ENCODE measurements at places on chromosomes 2 and 18.

DNA sequence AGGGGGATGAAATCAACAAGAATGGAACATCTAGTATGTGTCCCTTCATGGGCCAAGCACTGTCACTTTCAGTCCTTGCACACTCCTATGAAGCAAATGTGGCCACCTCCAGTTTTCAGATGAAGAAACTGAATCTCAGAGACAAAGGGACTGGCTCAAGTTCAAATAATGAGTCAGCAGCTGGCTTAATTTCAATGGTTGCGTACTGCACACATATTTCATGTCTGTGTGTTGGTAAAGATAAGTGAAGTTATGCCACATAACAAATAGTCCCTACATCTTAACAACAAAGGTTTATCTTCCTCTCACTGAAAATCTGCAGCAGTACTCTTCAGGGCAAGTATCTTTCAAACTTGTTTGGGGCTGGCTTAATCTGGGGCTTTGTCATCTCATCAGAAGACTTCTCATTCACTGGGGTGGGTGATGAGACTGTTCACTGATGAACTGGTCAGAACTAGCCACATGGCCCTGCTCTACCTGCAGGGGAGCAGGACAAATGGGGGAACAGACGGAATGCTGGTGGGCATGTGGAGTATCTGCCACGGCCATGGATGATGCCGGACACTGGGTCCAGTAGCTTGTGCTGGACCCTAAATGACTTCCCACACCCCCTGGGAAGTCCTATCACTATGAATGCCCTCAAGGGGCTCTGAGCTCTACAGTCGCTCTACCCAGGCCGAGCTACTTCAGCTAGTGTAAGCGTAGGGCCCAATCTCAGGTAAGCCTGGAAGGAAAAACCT is 263.2 kb downstream of the CYP26B1 start:
- no peak for DNase-seq

DNA sequence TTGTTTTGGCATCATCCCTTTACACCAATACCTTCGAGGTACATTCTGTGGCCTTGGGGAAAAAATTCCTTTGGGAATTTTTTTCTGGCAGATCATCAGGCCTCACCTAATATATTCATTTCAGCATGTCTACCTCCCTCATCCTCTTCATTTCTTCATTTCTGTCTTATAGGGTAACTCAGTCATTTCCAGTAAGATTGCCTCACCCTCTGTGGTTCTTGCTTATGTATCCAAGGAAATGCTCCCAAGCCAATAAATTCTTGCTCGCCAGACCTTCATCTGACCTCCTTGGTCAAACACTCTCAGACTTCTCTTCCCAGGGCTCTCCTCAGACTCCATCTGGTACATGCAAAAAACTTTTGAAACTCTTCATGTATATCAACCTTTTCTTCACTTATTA is 265.6 kb downstream of the TMX3 start:
- DNase-seq, result no peak

DNA sequence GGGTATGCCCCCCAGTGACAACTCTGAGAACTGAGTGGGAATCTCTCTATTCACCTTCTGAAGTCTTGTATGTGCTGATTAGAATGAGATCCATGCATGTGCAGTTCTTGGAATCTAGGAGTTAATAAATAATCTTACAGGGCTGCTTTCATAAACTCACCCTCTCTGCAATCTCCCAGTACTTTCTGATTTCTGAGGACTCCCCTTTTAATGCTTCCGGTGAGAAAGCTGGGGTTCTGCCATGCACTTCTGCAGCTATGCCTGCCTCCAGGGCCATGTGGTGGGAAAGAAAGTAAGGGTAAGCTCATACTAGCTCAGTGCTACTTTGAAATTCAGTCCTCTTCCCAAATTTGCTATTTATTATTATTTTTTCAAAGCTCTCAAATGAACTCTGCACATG is 432.9 kb downstream of the MTX2 start:
- no peak for DNase-seq

GRCh38 chr2:207895274-207895860 is 125.7 kb upstream of the FZD5 start:
- no peak for DNase-seq

DNA sequence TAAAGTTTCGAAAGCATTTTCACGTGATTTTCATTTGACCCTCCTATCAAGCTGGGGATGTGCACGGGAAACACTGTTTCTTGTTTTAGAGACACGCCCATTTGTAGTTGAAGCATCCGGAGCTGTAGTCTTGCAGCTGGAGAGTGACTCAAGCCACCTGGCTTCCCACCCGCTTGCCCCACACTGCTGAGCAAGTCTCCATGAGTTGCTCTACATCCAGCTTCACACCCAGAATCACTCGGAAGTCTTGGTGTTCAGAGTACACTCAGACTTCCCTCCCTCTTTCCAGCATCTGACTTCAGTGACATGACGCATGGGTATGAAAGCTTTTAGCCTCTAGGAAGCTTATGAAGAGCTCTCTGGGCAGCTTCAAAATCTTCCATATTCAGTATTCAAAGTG is 262.4 kb downstream of the NBAS start:
- no peak for DNase-seq

DNA sequence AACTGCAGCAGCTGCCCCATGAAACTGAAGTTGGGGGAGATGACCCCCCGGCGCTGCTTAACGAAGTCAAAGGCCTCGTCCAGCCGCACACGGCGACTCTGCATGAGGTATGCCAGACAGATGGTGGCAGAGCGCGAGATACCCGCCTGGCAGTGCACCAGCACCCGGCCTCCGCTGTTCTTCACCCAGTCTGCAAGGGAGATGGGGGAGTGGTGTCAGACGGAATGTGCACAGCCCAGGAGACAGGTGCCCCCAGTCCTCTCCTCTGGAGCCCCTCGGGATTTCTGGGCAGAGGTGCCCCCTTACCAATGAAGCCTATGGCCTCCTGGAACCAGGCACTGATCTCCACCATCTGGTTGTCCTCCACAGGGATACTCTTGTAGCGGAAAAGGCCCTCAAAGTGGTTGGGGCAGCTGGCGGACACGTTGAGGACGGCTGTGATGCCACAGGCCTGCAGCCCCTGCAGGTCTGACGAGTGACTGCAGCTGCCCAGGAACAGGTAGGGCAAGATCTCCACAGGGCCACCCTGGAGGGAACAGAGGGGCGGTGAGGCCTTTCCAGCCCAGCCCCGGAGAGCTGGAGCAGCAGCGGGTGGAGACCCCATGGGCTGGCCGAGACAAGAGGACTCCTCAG is 1.3 kb downstream of the DUSP2 start:
- DNase-seq, result no peak

DNA sequence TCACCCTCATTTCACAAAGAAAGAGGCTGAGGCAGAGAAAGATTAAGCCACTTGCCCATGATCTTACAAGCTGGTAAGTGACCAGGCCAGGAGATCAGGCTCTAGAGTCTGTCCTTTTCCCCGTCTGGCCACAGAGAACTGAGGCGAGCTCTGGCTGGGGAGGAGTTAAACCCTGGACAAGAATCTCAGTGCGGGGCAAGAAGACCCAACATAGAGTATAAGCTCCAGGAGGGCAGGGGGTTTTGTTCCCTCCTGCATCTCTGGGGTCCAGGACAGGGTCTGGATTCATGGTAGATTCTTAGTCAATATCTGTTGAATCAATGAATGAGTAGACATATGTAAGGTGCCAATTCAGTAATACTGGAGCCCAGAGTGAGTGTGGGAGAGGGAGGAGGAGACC is 12.9 kb upstream of the INPP5D start:
- no peak for DNase-seq

DNA sequence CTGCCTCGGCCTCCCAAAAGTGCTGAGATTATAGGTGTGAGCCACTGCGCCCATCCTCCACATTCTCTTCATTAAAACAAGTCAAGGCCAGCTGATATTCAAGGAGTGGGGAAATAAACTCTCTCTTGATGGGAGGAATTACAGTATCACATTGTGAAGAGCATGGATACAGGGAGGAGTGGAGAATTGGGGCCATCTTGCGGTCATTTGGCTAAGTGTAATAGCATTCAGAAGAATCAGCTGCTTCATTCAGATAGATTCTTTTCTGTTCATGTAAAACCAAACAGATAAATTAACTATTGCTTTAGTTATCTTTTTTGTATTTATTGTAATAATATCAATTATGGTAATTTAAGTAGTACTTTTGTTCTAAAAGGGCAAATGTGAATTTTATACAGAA is 156.3 kb downstream of the UBR3 start:
- DNase-seq, result no peak

DNA sequence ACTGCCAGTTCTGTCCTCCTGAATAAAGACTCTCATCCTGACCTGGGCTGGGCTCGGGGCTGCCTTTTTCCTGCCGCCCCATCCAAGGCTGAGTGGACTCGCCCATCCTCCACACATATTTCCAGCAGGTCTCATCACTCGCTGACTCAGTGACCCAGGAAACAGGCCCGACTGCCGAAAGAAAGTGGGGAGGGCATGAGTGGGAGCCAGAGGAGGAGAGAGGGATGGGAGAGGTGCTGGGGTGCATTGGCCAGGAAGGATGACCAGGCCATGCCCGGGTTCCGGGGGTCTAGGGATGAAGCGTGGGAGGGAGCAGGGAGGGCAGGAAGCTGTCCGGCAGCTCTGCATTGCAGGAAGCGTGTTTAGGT is 66.7 kb downstream of the TWIST2 start:
- DNase-seq, result no peak

DNA sequence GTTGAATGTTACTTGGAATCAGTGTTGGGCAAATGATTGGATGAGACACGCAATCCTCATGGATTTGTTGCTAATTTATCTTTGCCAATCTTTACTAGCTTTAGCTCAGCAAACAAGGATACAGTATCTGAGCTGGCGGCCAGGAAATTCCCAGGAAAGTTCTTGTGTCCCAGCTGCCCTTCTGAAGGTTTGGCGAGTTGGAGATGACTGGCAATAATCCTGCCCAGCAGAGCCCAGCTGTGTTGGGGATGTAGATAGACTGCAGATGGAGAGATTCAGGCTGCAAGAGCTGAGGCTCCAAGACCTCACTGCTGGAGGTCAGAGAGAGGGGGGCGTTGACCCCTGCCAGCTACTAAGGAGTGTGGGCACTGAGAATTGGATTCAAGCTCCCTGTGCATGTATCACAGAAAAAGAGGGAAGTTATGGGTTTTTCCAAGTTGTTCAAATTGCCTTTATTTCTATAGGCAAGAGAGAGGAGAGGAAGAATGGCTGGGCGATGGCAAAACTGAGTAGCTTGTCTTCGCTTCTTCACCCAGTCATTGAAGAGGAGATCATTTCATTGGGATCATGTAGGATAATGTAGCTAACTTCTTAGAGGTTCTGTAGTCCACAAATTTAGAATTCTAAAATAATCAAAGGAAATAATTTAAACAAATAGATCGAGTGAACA is 506.8 kb upstream of the LRATD1 start:
- no peak for DNase-seq

DNA sequence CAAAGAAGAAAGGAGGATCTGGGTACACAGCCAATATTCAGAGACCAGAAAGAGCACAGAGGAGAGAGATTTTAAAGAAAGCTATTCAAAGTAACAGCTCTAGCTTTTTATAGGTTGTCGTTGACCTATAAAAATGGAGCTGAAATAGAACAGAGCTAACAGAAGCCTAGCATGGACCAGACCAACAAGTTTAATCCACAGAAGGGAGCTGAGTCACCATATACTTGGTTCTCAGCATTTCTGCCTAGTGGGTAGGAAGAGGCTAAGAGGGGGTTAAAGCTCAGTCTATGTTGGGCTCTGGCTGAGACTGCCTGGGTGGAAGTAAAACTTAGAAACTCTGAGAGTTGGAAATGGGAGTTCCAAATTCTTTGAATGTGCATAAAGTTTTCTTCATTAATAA is 678.0 kb upstream of the CDH2 start:
- DNase-seq, result no peak

GRCh38 chr2:64807417-64807816 is 153.7 kb upstream of the SERTAD2 start:
- peak; percentile 44 for DNase-seq
